Foreskin fibroblast (primary cell): ENCODE measurements at places on chromosomes 5 and 9.

DNA sequence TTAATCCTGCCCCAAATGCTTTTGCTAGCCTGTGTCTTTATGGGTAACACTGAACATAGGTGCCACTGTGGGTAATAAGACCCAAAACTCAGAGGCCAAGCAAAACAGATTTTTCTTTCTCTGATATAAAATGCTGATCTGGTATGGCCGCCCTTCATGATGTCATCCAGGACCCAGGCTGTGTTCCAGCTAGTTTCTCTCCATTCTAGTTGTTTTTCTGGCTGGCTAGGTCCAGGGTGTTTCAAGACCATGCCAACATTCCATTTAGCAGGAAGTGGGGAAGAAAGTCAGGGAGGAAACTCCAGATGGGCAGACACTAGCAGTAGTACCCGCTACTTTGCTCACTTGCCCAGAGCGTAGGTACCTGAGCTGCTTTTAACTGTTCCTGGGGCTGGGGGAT is 183.9 kb upstream of the OTULINL start:
- DNase-seq, result peak; percentile 78

DNA sequence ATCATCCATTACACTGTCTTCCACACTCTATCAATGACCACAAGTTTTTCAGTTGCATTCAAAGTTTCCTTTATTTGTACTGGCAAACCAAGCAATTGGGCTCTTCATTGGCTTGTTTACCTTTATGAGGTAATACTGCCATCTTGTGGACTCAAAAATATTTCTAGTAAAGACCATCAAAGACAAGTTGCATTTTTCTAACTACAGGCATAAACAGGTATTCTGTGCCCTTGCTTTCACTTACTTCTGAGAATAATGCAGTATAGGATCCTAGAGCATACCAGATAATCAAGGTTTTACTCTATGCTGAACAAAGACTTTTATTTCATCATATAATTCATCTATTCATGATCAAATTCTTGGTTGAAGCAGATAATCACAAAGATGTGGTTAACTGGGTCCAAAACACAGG is 173.7 kb upstream of the POU5F2 start:
- peak; percentile 23 for DNase-seq

DNA sequence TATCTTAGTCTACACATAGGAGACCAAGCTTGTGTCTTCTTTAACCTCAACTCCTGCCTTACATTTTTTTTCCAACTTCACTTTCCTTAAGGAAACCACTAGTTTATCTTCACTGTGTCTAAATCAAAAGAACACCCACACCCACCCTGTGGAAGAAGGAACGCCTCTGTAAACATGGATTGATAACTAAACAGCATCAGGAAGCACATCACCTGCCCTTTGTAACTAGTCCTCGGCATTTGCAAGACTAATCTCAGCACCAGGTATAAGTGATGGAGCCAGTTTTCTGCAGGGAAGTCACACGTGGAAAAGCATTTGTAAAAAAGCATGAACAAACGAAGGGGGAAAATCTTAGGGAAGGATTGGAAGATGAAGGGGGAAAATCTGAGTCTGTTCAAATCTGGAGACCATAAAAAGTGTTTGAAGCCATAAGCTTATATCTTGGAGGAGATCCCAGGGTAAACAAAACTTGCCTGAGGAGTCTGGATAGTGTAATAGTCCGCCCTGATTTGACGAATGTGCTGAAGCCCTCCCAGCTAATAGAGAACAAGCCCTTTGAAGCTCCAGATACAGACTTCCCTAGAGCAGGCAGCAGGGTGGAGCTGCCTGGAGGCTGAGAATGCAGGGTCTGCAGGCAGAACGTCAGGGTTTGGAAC is 117.3 kb upstream of the LHFPL2 start:
- DNase-seq, result no peak

GRCh38 chr5:127943061-127943371 is 140.6 kb upstream of the SLC12A2 start:
- DNase-seq, result no peak

DNA sequence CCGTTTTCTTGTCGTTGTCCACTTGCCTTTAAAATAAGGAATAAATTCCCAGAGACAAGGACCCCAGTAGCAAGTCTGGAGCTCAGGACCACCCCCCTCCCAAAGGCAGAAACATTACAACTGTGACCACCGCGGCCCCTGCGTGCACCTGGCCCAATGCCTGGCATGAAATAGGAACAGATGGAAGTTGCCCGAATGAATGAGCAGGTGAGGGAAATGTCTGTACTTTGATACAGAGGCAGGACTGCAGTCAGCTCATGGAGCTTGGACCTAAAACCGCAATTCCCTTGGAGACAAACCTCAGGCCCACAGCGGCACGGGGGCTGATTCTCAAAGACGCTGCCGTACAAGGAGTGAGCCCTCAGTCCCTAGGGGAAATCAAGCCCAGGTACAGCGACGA is 55.3 kb upstream of the SARDH start:
- DNase-seq, result no peak

DNA sequence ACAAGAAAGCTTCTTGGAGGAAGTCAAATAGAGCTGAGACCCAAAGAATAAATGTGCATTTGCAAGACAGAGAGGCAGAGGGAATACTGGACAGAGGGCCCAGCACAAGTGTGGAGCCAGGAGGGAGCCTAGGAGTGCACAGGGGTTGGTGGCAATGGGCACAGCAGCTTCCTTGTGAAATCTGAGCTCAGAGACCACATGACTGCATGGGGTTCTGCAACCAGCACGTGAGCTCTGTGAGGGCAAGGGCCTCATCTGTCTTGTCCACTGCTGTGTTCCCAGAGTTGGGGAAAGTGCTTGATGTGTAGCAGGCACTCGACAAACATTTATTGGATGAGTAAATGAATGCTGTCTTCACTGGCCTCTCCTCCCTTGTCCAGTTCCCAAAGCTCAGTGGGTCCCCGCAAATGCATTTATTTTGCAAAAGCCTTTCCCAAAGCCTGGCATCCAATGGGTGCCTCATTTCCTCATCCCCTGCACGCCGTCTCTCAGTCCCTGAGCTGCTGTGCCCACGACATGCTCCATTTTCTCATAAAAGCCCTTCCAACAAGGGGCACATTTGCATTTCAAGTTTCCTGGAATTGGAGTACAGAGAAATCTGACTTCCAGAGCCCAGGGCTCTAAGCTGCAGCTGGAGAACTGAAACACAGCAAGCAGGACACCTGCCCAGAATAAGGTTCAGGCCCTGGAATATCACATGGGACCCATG is 58.5 kb downstream of the KCNIP1 start:
- DNase-seq, result no peak

GRCh38 chr5:28281351-28281750 is 1243.0 kb upstream of the CDH9 start:
- DNase-seq, result no peak

- no peak for DNase-seq
Observed at GRCh38 chr5:107505763-107506534, 164.8 kb downstream of the EFNA5 start.

- no peak for DNase-seq
Observed at GRCh38 chr9:20496328-20496727, 126.0 kb downstream of the MLLT3 start.

DNA sequence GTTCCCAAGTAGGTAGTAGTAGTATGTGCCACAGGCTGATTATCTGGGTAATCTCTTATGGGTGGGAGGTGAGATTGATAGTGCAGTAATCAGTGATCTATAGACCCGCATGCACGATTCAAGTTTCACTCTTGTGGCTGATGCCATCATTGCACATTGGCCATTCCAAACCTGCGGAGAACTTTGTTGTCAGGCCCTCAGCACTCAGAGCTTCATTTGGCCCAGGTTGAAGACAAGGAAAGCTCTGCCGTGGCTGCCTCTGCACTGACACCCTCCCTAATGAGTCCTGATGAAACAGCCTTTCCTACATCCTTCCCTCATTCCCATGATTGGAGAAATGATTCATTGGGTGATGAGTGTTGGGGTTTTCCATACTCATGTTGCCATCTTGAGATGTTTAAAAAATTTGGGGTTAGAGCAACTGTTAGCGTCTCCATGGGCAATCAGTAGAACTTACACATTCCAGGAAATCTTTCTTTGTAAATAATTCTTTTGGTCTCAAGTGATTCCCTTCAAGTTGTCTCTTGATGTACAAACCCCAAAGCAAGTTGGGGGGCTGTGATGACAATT is 22.9 kb downstream of the PROP1 start:
- DNase-seq, result no peak

DNA sequence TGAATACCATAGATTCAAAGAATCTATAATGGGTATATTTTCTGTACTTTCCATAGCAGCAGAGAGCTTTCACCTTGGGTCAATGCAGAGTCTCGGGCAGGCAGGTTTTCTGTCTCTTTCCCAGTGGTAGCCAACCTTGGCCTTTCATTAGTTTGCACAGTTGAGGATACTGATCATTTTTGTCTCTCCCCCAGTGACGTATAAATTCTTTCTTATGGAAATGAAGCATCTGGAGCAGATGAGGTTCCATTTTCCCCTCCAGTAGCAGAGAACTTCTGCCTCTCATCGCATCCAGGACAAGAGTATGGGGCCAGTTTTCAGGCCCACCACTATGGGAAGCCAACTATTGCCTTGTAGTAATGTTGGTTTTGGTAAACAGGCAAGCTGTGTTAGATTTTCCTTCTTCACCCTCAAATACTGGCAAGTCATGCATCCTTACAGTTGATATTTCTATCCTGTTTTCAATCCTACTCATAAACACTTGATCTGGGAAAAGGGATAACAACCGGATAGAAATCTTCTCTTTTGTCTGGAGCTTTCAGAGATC is 845.2 kb upstream of the CDH18 start:
- no peak for DNase-seq

- DNase-seq, result no peak
Observed at GRCh38 chr9:136029556-136029955, 65.5 kb downstream of the NACC2 start.

DNA sequence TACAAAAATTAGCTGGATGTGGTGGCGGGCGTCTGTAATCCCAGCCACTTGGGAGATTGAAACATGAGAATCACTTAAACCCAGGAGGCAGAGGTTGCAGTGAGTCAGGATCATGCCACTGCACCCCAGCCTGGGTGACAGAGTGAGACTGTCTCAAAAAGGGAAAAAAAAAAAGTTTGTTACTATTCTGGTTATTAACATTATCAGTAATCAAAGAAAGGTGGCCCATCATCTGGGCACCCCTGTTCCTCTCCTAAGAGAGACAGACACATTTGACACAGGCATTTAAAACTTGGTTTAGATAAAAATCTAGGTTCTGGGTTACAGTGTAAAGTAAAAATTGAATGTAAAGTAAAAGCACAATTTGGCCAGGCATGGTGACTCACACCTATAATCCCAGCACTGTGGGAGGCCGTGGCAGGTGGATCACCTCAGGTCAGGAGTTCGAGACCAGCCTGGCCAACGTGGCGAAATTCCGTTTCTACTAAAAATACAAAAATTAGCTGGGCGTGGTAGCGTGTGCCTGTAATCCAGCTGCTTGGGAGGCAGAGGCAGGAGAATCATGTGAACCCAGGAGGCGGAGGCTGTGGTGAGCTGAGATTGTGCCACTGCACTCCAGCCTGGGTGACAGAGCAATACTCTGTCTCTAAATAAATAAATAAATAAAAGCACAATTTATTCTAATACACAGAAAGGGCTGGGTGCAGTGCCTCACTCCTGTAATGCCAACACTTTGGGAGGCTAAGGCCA is 16.7 kb upstream of the PHYHD1 start:
- peak; percentile 59 for DNase-seq

GRCh38 chr5:102561894-102562760 is 63.3 kb upstream of the SLCO6A1 start:
- DNase-seq, result peak; percentile 17

GRCh38 chr9:115099901-115100300 is 18.1 kb downstream of the TNC start:
- no peak for DNase-seq

- no peak for DNase-seq
Observed at GRCh38 chr5:170752257-170753215, 31.0 kb upstream of the GABRP start.

DNA sequence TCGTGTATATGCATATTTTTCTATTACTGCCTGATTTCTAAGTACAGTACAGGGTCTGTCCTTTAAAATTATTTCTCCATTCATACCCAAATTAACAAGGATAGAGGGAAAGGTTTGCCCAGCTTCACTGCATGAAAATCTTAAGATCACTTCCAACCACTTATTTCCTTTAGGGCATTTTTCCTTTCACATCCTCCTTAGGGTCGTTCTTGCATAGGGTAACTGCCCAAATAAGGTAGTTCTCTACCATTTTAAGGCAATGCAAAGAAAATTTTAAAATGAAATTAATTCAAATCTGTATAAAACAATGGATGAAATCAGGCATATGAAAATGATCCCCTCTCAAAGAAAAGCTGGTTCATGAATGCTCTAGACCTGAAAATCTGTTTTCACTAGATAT is 4.1 kb upstream of the CDC20B start:
- DNase-seq, result no peak

- no peak for DNase-seq
Observed at GRCh38 chr5:161544350-161544765, 2.2 kb downstream of the GABRB2 start.

GRCh38 chr5:52007230-52007858 is 624.1 kb downstream of the ISL1 start:
- peak; percentile 16 for DNase-seq

DNA sequence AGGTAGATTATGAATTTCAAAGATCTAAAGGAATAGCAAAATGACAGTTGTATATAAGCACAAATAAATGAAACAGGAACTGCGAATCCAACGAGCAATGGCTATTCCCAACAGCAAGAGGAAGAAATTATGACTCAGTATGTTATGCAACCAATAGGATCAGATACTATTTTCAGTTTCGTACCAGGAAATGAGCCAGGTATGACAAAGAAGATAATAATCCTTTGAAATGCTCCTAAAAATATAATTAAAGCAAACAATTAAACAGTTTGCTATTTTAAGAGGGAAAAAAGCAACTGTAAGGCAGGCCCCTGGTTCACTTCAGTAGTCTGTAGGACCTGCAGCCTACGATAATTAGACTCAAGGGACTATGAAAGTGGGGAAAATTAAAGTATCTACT is 58.9 kb downstream of the AUH start:
- peak; percentile 87 for DNase-seq

DNA sequence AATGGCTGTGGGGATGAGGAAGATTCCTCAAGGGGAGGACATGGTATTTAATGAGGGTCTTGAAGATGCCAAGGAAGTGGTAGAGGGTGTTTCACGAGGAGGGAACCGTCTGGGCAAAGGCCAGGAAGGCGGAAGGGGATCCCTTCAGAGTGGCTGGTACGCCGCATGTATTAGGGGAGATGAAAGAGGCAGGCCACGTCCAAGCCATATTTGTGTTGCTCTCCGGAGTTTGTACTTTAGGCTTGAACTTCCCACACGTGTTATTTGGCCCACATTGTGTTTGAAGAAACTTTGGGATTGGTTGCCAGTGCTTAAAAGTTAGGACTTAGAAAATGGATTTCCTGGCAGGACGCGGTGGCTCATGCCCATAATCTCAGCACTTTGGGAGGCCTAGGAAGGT is 1.2 kb downstream of the FXN start:
- no peak for DNase-seq

DNA sequence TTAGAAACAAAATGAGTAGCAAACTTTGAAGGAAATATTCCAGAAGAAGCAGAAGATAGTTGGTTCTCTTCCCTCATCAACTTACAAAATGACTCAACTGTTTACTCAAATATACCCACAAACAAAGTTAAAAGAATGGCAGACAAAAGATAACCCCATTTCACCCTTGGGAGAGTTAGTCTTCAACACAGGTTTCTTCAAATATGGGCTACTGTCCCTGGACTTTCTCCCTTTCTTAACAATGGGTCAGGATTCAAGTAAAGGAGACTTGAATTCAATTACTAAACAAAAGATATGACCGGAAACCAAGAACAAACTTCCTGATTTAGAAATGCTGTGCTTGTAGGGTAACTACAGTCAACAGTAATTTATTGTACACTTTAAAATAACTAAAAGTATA is 14.2 kb downstream of the RFX3 start:
- DNase-seq, result no peak

GRCh38 chr9:124018730-124019697 is 7.4 kb downstream of the LHX2 start:
- DNase-seq, result no peak
